CD4-positive, alpha-beta T cell treated with Interleukin-12 subunit alpha and Interleukin-12 subunit beta, for 1 hour (primary cell): ENCODE measurements at places on chromosomes 2 and 18.

DNA sequence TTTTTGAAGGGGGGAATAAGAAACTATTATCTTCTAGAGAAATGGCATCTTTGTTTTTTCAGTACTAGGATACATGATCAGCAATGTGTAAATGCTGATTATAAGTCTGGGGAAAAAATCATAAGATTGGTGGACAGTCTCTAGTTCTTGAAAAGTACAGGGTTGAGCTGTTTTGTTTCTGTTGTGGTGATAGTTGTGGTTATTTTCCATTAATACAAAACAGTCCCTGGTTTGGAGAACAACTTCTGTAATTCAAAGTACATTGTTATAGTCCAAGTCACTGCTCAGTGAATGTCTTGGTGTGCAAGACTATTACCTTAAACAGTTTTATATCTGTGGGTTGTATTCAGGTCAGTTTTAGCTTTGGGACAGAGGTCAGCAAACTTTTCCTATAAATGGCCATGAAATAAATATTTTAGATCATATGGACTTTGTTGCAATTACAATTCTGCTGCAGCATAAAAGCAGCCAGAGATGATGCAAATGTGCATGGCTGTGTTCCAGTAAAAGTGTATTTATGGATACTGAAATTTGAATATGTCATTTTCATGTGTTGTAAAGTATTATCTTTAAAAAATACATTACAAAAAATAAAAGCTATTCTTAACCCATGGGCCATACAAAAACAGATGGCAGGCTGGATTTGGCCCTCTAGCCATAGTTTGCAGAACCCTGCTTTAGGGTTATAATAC, 111.0 kb downstream of the CERS6 start:
- no peak for DNase-seq

DNA sequence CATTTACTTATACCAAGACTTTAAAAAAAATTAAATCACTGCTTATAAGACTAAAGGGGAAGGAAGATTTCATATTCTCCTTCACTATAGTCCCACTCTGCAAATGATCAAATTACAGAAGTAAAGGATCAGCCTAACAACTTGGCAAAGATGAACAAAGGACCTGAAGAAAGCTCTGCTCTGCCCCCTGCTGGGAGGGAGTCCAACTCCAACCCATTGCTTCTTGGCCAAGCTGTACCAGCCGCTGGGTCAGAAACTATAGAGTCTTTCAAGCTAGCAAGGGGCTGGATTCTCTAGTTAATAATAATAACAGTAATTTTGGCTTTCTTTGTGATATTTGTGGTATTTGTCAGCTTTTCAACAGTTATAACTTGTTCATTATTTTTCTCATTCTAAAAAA, 927.0 kb upstream of the CRIM1 start:
- no peak for DNase-seq

GRCh38 chr2:1751767-1752725, 7.7 kb upstream of the PXDN start:
- DNase-seq, result no peak

- no peak for DNase-seq
These were observed 33.6 kb downstream of the RASGRP3 start for GRCh38 chr2:33509908-33510585.

GRCh38 chr2:169091761-169092519, 22.6 kb downstream of the DHRS9 start:
- no peak for DNase-seq

DNA sequence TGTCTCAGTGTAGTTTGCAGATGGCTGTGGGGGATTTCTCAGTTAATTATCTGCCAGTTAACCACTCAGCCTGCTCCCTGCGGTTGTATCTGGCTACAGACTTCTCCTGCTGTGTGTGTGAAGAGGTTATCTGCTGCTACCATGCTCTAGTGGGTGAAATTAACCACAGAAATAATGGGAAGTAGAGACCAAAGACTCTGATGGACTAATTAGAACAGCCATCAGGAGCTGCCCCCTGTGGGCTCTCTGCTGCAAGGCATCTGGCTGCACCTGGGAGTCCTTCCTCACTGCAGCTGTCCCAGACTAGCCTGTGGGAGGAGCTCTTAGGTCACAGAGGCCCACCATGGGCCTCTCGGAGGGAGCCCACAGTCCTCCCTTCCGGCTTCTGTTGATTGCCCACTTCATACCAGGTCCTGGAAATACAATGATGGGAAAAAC, 66.6 kb downstream of the CTIF start:
- DNase-seq, result peak; percentile 0

GRCh38 chr18:4581966-4582365, 126.9 kb upstream of the DLGAP1 start:
- DNase-seq, result no peak

DNA sequence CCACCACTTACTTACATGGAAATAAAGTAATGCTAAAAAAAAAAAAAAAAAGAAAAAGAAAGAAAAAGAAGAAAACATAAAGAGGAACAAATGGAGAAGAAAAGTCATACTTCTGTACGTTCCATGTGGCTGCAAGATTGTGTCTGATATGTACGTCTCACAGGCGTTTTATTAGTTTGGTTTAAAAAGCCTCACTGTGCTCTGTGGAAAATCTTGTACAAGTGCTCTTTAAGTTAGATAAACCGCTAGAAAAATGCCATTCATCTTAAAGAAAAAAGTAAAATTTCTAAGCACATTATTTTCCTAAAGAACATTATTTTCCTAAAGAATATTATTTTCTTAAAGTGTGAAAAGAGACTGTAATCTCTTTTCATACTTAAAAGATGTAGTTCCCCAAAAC, 165.1 kb downstream of the ZNF521 start:
- no peak for DNase-seq

GRCh38 chr2:165718610-165719210, 75.3 kb downstream of the GALNT3 start:
- DNase-seq, result no peak

- no peak for DNase-seq
These were observed 63.9 kb upstream of the TUBA3E start for GRCh38 chr2:130261970-130262760.

- peak; percentile 61 for DNase-seq
These were observed 50.2 kb downstream of the TEX44 start for GRCh38 chr2:231642631-231643494.

- DNase-seq, result no peak
These were observed 8.5 kb downstream of the TPO start for GRCh38 chr2:1421731-1422130.

DNA sequence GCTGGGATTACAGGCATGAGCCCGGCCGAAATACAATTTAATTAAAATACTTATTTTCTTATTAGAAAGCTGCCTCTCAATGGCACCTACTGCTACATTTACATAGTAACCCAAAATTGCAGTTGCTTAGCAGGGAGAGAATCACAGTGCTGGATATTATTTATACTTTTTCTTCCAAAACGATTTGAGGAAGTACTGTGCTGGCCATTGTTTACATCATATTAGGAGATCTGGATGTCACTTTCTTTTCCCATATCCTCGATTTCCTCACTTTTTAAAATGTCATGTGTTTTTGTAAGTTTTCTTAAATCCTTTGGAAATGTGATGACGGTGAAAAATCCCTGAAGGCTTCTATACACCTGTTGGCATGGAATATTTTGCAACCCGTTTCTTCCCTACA, 3.4 kb upstream of the SP3 start:
- no peak for DNase-seq

DNA sequence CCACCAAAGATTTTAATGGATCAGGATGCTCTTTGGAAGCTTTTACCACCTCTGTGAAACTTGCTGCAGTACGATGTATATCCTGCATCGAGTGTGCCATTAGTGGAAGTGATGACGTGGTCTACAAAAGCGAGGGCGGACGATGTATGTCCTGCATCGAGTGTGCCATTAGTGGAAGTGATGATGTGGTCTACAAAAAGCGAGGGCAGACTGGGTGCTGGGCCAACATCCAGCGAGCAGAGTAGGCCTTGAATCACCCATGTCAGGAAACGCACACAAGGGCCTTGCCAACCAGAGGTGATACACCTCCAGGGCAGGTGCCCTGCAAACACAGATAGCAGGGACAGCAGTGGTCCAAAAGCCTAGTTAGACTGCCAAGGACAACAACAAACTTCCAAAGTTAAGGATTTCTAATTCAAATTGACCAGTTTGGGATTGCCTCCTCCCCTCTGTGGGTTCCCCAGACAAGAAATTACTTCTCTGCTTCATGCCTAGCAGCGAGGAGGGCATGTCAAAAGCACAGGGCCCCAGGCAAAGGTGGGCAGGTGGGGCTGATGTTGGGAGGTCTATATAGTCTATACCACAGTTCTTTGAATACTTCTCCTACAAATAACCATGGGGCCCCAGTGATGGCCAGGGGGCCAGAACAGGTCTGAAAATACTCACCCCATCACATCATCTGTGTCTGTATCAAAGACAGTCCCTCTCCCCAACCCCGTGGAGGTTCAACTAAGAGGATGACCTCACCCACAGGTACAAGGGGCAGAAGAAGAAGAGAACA, 70.2 kb downstream of the ADD2 start:
- DNase-seq, result no peak

- DNase-seq, result no peak
These were observed 154.3 kb upstream of the LTBP1 start for GRCh38 chr2:32792416-32792815.

- no peak for DNase-seq
These were observed 28.2 kb upstream of the YWHAQ start for GRCh38 chr2:9658972-9659371.

DNA sequence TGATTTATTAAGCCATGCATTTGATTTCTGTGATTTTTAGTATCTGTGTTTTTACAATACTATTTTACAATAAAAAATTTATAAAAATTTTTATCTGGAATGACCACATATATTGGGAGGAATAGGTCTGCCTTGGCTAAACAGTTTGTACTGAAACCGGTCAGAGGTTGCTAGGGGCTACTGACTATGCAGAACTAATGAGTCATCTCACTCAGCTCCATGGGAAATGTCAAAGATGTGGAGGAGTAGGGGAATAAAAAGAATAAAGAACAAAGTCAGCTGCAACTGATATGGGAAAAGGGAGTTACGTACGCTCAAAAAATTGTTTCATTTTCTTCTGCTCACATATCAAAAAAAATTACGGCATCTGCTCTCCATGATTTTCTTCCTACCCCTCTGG, 8.6 kb upstream of the TMEM163 start:
- no peak for DNase-seq

GRCh38 chr2:99478632-99479031, 11.2 kb downstream of the REV1 start:
- no peak for DNase-seq

DNA sequence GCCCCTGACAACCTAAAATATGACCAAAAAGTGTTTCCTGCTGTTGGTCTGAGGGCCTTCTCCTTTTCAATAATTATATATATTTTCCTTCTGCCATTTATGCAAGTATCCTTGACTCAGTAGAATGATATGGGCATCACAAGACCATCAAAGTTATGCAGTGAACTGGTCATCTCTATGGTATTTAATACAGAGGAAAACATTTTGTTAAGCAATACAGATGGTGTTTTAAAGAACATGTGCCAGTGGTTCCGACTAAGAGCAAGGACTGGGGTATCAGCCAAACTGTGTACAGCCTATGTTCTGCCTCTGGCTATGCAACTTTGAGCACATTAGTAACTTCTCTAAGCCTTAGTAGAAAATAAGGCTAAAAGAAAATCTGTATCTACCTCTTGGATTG, 179.0 kb downstream of the TRABD2A start:
- no peak for DNase-seq

DNA sequence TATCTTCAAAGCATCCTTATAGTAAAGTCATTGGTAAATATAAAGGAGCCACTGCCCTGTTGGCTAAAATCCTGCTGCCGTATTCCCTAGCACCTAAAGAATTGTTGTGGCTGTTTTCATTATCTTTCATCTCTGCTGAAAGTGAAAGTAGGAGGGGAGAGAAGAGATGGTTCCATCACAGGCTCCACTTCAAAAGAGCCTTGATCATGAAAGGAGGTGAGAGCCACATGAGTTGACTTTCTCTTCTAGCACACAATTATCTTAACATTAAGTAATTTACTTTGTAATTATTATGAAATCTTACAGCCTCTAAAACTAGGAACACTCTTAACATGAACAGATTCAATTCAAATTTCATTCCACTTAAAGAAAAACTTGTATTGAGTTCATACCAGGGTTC, 1050.9 kb upstream of the LRRTM1 start:
- no peak for DNase-seq

DNA sequence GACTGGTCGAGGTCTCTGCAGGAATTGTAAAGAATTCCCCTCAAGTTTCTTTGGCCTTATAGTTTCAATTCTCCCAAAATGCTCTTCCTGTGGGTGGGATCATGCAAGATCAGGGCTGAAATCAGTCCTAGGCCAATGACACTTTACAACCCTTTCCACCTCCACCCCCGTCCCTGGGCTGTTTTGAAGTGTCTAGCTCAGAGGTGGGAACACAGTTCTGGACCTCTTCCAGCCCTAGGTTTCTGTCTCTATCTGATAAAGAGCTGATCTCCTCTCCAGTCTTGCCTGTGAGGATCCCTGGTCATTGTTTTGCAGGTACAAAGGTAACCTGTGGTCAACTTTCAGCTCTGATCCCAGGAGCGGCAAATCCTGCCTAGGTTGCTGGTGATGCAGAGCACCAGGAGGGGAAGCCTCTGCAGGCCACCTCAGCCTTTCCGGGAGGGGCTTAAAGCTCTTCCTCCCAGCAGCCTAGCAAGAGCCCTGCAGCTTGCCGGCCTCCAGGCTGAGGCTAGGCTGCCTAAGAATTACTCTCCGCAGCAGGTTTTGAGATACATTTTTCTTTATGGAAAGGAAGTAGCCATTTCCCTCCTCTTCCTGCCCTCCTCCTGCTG, 69.8 kb upstream of the WIPF1 start:
- no peak for DNase-seq

GRCh38 chr2:73085691-73086090, 14.2 kb upstream of the SFXN5 start:
- peak; percentile 81 for DNase-seq

DNA sequence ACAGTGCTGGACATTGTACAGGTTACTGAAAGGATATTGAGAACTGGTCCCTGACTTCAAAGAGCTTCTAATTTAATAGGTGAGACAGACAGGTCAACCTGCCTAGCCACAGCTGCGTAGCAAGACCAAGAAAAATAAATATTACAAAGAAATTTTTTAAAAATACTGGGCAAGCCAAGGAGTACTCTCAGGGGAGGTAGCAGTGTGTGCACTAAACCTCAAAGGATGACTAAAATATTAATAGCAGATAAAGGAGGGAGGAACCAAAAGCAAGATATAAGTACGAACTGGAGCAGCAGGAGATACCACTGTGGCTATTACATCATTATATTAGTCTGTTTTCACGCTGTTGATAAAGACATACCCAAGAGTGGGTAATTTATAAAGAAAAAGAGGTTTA, 14.9 kb downstream of the SCG2 start:
- DNase-seq, result no peak
